Stimulated activated CD8-positive, alpha-beta memory T cell treated with anti-CD3 and anti-CD28 coated beads, Interleukin-15, amount 100 ng/mL, for 1 hour (primary cell): ENCODE measurements at places on chromosomes 12 and 14.

GRCh38 chr14:65704437-65704836 is 291.9 kb downstream of the FUT8 start:
- DNase-seq = no peak

GRCh38 chr12:50197297-50197727 is 30.1 kb upstream of the CERS5 start:
- DNase-seq = no peak

GRCh38 chr12:7154901-7155470 is 24.8 kb downstream of the CLSTN3 start:
- no peak for DNase-seq

DNA sequence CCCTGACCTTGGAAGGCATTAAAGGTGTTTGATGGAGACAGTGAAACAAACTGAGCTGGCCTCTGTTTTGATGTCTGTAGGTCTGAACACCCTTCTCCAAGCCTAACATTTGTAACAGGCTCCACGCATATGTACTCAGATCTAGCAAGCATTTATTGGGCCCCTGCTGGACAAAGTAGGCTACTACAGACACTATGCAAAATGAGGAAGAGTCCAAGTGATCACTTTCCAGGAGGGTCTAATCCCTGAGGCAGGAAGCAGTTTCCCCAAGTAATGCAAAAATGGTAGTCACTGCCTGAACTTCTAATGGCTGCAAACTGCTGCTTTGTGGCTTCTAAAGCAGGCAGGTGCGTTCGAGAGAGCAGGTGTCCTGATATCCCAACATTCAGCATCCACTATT is 405.8 kb downstream of the MED13L start:
- DNase-seq = no peak

- peak; percentile 5 for DNase-seq
Observed at GRCh38 chr14:89466484-89466883, 49.5 kb upstream of the FOXN3 start.

GRCh38 chr12:78530100-78530765 is 334.3 kb upstream of the SYT1 start:
- DNase-seq = no peak

DNA sequence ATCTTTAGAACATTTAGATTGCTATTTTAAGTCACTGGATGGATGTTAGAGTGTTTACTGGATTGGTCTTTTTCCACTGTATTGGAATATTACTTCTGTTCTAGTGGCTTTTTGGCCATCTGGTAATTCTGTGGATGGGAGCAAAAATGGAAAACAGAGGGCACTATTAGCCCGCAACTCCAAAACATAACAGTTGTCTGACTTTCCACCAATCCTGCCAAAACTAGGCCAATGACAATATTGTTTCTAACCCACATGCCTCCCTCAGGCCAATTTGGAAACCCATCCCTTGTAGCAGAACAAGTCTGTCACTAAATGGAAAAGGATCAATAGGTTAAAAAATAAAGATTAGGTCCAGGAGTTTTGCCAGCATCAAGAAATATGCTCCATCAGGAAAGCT is 97.8 kb downstream of the ETNK1 start:
- DNase-seq = no peak

- DNase-seq = no peak
Observed at GRCh38 chr12:3473844-3474243, 17.2 kb upstream of the PRMT8 start.

GRCh38 chr12:15698377-15698871 is 90.8 kb downstream of the EPS8 start:
- DNase-seq = no peak

DNA sequence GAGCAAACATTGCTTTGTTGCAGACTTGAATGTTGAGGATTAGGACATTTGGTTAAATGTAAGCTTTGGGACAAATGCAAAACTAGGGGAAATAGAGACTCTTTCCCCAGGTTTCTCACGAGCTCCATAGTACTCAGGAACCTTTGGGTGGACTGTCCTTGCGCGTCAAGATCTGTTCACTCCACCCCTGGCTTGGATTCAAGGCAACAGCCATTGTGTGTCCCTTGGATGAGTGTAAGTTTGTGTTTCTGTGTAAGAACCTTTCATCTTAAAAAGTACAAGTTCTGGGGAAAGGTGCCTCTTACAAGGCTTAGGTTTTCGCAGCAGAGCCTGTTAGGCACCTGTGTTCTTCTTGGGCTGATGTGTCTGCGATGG is 3.7 kb downstream of the SUSD6 start:
- no peak for DNase-seq

GRCh38 chr12:105449431-105449830 is 118.9 kb downstream of the C12orf75 start:
- DNase-seq = no peak

DNA sequence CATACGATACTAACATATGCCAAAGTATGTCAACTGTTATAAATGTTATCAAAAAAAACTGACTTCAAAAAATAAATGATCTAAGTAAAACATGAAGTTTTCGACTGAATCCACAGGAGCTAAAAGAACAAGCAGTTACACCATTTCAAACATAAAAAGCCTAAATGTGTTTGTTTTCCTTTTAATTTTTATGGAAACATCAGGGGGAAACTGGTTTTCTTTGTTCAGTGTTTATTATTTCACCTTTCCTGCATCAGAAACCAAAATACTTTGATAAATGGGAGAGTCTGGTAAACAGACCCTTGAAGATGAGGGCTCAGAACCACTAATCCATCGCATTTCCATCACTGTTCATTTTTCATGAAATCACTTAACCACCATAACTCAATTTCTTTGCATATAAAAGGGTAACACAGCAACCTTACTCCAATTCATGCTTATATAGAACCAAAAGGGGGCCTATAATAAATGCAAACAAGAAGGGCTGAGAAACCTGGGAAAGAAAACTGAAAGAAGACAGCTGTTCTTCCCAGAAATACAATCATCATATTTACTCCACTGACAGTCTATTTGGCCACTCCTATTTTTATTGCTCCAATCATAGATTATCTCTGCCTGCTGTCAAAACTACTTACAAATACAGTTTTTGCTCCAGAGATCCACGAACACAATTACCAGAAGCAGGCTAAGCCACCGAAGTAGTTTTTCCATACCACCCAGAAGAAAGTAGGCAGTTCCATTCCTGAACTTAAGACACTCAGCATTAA is 17.0 kb downstream of the FGD6 start:
- no peak for DNase-seq

GRCh38 chr12:110540048-110540447 is 37.9 kb downstream of the RAD9B start:
- no peak for DNase-seq

DNA sequence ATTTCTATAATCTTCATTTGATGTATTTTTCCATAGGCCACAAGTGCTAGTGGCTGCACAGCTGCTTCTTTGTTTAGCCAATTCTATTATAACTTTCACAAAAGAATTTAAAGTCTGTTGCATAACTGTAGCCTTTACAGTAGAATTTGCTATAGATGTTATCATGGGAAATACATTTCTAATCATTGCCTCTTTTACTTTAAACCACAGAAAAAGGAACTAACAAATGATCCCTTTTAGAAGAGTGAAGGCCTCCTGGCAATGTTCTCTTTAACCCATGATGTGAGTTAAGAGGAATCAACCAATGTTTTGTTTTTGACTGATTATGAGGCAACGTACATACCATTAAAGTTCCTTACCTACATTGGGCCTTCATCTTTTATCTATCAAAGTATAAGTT is 68.8 kb downstream of the RPL10L start:
- no peak for DNase-seq

GRCh38 chr12:88496891-88497371 is 83.3 kb downstream of the KITLG start:
- DNase-seq = no peak

GRCh38 chr12:49794811-49795653 is 33.2 kb downstream of the NCKAP5L start:
- DNase-seq = no peak

- no peak for DNase-seq
Observed at GRCh38 chr12:43812926-43813325, 6.8 kb upstream of the TWF1 start.

DNA sequence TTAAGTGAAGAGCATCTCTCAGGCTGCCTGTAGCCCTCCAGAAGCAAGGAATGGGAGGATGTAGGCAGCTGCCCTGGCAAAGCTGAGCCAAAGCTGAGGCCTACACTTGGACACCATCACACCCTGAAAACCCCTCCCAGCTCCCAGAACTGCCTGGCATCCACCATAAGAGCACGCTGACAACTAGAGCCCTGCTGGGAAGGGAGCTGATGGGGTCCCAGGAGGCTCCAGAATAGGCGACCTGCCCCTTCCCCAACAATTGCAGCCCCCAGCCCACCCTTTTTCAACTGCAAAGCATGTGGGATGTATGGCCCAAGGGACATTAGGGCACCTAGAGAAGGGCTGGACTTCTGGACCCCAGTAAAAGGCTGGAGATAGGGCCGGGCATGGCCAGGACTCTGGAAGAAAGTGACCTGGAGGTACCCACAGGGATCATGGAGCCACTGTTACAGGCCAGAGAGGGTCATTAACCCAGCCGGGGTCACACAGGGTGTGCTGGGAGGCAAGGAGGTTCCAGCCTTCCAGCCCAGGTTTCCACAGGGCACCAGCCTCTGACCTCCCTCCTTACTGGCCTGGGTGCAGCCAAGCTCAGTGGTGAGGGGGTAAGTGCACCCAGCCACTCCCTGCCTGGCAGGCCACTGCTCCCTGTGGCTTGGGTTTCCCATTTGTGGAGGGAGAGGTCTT is 27.8 kb downstream of the FAM222A start:
- DNase-seq = no peak

DNA sequence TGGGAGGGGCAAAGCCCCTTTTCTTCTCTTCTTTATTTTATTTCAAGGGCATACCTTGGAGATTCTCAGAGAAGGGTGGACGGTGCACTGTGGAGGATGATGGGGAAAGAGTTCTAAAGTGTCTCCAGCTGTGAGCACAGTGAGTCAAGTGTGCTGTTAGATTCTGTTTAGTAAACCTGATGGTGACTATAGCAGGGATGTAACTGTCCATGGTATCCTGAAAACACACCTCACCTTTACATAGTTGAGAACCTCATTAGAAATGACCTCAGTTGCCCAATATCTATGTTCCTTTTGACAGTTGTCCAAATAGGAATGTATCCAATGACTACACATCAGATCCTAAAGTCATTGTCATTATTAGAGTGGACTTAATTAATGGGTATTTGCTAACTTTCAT is 38.0 kb downstream of the CNTN1 start:
- DNase-seq = no peak

- no peak for DNase-seq
Observed at GRCh38 chr12:22310709-22311108, 23.8 kb downstream of the ST8SIA1 start.

GRCh38 chr12:112635036-112635435 is 156.5 kb upstream of the RPH3A start:
- DNase-seq = no peak

DNA sequence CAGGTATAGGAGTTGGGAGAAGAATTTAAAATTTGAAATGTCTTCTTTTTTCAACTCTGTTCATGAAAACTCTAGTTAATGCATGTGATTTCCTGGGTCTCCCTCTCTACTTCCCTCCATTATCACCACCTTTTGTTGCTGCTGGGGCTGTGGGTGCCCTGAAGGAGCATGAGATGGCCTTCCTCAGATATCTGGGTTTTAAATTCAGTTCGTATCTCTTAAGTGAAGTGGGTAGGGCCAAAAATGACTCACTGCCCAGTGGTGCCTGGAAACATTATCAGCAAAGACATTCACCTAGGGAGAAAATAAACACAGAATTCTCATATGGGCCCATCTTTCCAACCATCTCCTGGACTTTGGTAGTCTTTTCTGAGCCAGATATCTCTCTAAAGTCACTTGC is 234.9 kb upstream of the PLEKHG7 start:
- DNase-seq = no peak

- DNase-seq = no peak
Observed at GRCh38 chr14:101598571-101599233, 37.4 kb downstream of the DIO3 start.

DNA sequence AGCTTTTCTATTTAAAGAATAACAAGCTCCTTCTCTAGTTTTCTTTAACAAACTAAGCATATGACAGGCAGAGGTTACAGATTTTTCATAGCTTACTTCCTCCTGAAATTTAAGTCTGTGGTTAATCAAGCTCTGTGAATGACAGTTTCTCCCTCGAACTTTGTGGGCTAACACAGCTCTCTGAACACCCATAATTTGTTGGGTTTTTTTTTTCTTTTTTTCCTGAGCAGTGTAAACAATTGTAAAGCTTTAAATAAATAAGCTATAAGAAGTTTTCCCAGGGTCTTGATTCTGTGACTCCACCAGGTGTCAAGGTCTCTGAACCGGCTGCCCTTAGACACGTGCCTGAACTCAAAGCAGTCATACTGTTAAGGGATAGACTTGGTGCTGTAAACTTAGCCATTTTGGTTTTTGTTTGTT is 128.1 kb upstream of the AMIGO2 start:
- DNase-seq = no peak

DNA sequence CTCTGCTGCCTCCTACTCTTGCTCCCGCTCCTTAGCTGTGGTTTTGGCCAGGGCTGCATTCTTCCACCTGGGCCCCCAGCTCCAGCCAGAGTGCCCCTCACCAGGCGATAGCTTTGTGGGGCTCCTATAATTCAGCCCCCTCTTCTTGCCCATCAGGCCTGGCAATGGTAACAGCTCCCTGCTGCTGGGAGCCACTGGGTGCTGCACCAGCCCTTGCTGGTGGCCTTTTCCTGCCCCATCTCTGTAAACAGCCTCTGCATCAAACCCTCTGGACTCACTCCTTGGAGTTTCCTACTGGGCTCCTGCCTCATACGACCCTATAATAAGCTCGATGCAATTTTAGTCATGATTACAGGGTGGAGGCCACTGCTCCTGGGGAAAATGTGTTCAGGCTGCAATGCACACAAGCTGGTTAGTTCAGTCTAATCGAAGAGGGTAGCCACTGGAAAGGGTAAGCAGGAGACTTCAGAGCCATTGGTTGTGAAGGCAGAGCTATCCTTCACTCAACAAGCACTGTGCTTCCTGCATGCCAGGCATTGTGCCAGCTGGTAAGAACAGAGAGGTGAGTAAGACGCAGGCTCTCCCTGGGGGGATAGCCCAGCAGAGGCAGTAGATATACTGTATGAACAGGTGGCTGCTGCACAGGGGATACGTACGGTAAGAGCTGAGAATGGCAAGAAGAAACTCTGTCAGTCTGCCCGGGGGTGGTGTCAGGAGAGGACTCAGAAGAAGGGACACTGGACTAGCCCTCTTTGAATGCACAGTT is 24.7 kb downstream of the CLMN start:
- DNase-seq = no peak

GRCh38 chr14:101733211-101733610 is 28.3 kb upstream of the PPP2R5C start:
- DNase-seq = no peak

DNA sequence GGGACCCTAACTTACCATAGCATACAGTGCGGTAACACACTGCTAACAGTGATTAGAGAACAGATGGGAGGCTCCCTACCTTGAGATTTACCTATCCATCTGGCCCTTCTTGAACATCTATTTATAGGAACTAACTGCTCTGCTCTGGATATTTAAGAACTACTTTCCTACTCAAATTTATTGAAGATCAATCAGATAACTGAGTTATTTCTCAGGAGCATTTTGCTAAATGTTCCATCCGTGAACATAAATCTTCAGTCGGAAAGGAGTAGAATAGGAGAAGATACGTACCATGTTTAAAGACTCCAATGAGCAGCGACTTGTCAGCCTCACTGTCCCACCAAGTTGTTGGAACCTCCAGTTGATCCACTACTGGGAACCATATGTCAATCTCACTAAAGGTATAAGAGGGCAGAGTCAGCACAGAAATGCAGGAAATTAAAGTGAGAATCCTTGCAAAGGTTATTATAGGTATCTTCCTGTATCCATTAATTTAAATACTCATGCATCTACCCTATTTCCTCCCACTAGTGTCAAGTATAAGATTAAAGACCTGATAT is 15.6 kb upstream of the SUPT16H start:
- no peak for DNase-seq
